Esophagus squamous epithelium (tissue), 5 donors: ENCODE measurements at places on chromosomes 1 and 21.

GRCh38 chr1:165257969-165258459, 98.5 kb downstream of the LMX1A start:
- DNase-seq = no peak

GRCh38 chr1:177444997-177445746, 274.4 kb downstream of the BRINP2 start:
- DNase-seq = no peak

DNA sequence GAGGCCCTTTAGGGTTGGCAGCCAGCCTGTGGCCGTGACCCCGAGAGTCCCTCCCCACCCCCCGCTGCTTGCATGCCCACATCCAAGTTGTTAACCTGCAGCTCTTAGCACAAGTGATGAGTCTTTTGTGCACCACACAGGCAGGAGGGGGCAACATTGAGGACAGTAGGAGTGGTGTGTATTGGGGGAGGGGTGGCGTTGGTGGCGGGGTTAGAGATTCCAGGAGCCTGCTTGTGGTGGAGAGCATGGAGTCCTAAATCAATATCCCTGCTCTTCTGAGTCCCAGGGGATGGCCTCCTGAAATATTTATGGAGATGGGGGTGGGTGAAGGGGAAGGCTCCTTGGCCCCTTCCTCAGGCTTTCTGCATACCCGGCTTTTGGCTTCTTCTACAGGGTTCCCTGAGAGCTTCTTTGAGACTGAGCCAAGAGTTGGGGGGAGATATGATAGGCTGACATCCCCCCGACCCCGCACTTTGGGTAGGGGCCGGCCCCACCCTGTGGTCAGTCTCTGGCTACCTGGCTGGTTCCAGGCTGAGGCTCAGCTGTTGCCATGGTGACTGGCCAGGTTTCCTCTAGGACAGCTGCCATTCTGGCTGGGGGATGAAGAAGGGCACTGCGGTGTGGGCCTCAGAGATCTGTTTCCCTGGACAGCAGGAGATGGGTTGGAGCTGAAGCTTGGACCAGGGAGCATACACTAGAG, 5.0 kb downstream of the CHRNB2 start:
- DNase-seq = no peak

- DNase-seq = no peak
Observed at GRCh38 chr1:245997471-245998258, 509.4 kb downstream of the SMYD3 start.

DNA sequence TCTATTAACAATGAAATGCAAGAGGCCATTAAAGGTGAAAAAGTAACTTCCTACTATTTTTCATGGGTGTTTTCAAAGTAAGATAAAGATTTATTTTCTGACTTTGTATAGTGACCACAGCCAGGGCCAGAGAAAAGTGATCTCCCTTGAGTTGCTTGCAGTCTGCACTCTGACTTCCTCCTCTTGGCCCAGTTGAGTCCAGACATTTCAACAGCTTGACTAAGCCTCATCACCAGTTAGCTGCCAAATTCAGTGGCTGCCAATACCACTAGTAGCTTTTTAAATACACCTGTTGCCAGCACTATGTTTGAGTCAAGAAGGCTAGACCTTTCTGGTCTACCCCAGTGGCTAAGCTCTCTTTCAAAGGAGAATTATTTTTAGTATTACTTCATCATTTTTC, 3.7 kb upstream of the NEK7 start:
- no peak for DNase-seq

DNA sequence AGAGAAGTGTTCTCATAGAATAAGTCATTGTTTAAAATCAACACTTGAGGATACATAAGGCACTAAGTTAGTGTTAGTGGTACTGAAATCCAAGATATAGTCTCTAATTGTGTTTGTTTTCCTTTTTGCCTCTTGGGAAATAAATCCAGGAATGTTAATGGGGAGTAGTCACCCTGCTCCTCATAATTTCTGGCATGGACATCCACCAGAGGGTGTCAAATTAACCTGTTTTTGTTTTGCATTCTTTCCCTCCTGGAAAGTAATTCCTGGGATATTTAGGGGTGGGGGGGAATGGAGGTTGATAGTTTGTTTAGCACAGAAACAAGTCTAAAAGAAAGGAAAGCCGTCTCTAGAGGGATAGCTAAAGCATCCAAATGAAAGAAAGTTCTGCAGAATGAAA, 87.8 kb upstream of the MAP1LC3C start:
- no peak for DNase-seq

- DNase-seq = no peak
Observed at GRCh38 chr1:214026985-214027384, 39.2 kb downstream of the PROX1 start.

DNA sequence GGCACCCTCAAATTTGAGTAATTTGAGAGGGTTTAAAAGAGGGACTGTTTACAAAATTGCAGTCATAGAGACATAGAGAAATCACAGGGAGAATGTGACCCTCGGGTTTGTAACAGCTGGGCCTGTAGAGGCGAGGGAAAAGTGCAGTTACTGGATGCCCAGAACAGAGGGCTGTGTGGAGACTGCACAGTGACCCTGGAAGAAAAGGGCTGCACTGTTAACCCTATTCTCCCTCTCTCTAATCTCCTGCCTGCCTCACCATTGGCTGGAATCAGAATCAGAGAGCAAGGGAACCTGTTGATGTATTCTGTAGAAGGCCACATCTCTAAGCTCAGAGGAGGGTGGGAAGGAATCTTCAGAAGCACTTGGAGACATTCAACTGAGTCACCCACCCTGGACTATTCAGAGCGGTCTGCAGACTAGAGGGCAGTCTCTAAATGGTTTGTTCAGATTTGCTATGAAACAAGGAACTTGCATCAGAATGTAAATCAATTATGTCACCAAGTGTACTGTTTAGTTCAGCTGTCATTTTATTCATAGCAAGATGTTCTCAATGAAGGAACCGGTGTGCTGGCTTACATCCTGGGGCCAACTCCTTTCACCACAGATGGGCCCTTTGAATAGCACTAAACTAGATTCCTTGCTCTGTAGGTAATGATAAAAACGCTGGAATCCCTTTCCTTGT, 132.2 kb upstream of the HOOK1 start:
- no peak for DNase-seq
